ENCODE measurements at places on chromosomes 3 and 15. TPM values are rescaled to one million over a fixed set of nuclear protein-coding genes. Genes with fewer than 3 reads are reported as not detected.

Gene ISLR2
- total RNA-seq: 0.13 TPM

Gene CNTN6
- not detected for total RNA-seq

Gene STAB1
- total RNA-seq: 0.05 TPM

Gene PLOD2
- 136 TPM for total RNA-seq

Gene NANOGP8
- total RNA-seq: not detected

Gene MAP6D1
- 6.5 TPM for total RNA-seq

Gene OR4F15
- total RNA-seq: not detected

Gene GP9
- not detected for total RNA-seq

Gene CD80
- not detected for total RNA-seq

Gene CTDSPL2
- 33.0 TPM for total RNA-seq

Gene UBA7
- 0.31 TPM for total RNA-seq

Gene EFCC1
- total RNA-seq: 0.06 TPM

Gene CCK
- total RNA-seq: 2.4 TPM

Gene SNAPC5
- total RNA-seq: 52.3 TPM

Gene DNAH12
- total RNA-seq: 0.19 TPM

Gene TP63
- total RNA-seq: 0.27 TPM

Gene HAUS2
- 18.4 TPM for total RNA-seq

Gene UBA5
- total RNA-seq: 27.9 TPM

Gene CSPG5
- total RNA-seq: 1.2 TPM

Gene LYZL4
- not detected for total RNA-seq

Gene MKRN2OS
- total RNA-seq: not detected

Gene SLC27A2
- 26.4 TPM for total RNA-seq

Gene ATP8B4
- 0.67 TPM for total RNA-seq

Gene NCBP2
- total RNA-seq: 47.6 TPM

Gene NUDT16
- total RNA-seq: 6.5 TPM

Gene BTD
- total RNA-seq: 15.5 TPM

Gene GRIP2
- 1.4 TPM for total RNA-seq

Gene C2CD4A
- total RNA-seq: not detected

Gene SPINT1
- total RNA-seq: 1.1 TPM
